HFF-Myc (cell line): ENCODE measurements at places on chromosomes 5 and 9.
A peak's percentile ranks its signal among the peaks of the same experiment; 100 is the strongest.

- peak; percentile 95 for DNase-seq
Observed at GRCh38 chr5:78586251-78586650, 62.3 kb downstream of the LHFPL2 start.

- no peak for DNase-seq
Observed at GRCh38 chr5:133509742-133510079, 102.6 kb downstream of the FSTL4 start.

GRCh38 chr5:143934821-143935220 is 122.9 kb downstream of the HMHB1 start:
- no peak for DNase-seq

DNA sequence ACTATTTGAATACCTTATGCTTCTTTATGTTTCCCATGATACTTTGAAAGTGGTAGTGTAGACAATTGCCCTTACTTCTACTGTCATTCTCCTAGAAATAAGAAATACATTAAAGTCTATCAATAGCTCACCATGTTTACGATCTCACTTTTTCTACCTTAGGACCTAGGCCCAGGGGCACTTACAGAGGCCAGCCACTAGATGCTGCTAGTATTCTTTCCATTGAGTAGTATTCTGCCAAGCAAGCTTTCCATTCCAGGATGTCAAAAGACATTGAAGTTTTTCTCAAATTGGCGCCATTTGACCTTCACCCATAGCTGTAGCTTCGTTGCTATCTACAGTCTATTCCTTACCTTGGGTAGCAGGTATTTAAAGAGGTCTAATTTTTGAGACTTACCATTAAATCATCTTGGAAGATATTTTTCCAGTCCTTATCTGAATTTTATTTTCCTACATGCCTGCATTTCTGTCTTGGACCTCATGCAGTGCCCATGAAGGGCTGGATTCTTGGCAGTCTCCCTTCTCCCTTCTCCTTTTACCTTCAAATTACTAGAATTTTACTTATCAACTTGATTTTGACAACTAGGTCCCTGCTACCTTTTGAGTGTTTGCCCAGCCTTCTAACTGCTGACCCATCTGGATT is 246.0 kb upstream of the NUDT12 start:
- peak; percentile 24 for DNase-seq

DNA sequence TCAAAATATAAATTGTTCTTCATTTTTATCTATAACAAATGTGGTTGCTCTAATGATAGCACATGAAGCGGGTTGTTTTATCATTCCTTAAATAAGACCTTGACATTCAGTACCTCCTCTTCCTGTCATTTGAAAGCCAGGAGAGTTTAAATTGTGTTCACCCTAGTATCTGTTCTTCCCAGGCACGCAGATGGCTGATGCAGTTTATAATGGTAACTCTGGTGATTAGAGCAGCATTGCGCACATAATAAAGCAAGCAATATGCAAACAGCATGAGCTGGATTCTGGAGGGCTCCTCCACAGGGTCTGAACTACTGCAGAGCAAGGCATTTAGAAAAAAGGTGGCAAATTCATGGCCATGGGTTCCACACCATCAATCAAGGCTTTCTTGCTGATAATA is 307.8 kb downstream of the ENC1 start:
- DNase-seq, result no peak

GRCh38 chr9:80701061-80701460 is 988.3 kb downstream of the TLE1 start:
- no peak for DNase-seq

GRCh38 chr5:59616413-59616812 is 277.1 kb downstream of the PDE4D start:
- DNase-seq, result no peak

DNA sequence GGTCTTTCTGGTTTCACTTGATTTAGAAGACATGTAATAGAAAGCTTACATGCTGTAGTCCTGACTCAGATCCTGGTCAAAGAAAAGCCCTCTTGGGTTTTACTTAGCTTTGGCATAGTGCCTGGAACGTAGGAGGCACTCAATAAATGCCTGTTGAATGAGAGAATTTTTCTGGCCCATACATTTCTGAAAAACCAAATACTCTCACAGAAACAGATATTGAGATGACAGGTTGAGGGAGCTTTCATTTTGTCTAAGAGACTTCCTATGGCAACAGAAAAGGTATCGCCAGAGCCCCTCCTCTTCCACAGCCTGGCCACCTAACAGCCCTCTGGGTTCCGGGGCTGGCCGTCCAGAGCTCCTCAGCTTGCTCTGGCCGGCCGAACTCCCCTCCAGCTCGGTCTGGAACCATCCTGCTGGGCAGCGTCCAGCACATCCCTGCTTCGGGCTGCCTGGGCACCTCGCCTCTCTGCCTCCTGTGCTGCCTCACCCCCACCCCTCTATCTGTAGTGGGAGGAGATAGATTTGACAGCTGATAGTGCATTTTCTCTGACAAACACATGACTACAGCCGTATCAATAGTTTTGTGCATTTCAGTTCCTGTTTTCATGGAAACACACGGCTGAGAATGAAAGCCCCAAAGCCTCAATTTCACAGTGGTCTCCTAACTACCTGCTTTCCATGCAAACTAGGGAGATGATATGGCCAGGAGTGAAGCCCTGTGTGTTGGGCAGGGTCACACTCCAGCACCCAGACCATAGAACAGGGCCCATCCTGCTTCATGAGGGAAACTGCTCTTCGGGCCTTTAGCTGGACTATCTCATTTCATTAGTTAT is 1.1 kb downstream of the IL4 start:
- peak; percentile 80 for DNase-seq

GRCh38 chr9:81595887-81596543 is 93.3 kb downstream of the TLE1 start:
- no peak for DNase-seq

GRCh38 chr9:113026200-113026599 is 14.2 kb upstream of the ZNF883 start:
- no peak for DNase-seq

DNA sequence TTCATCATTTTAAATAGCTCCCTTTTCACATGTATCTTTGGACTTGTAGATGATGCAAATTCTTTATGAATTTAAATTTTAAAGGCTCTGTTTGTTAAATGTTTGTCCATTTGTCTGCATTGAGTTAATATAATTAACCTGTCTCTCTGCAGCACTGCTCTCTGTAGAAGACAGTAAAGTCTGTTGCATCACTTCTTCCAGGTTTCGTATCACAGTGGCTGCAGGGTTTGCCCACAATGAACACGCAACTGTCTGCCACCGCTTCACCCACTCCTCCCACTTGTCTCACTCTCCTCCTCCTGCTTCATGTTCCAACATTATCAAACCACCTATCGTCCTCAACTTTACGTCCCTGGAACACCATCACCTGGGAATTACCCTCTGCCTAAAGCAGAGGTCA is 231.3 kb upstream of the SLC30A5 start:
- no peak for DNase-seq

DNA sequence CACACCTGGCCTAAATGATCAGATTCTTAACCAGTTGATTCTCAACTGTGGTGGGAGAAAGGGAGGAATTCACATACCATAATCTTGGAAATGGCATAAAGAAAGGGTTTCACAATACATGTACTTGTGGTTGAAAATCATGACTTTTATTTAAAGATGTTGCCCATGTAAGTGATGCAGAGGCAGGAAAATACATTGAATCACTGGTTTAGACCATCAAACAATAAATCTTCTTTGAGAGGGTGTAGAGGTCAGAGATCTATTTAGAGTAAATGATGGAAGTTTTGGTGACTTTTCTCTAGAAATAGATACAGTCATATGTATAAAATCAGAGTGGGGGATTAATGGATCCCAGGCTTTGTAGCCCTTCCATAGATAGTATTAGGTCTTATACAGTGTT is 15.4 kb downstream of the NDUFS4 start:
- DNase-seq, result no peak

- DNase-seq, result no peak
Observed at GRCh38 chr5:138538943-138539627, 4.0 kb downstream of the ETF1 start.

DNA sequence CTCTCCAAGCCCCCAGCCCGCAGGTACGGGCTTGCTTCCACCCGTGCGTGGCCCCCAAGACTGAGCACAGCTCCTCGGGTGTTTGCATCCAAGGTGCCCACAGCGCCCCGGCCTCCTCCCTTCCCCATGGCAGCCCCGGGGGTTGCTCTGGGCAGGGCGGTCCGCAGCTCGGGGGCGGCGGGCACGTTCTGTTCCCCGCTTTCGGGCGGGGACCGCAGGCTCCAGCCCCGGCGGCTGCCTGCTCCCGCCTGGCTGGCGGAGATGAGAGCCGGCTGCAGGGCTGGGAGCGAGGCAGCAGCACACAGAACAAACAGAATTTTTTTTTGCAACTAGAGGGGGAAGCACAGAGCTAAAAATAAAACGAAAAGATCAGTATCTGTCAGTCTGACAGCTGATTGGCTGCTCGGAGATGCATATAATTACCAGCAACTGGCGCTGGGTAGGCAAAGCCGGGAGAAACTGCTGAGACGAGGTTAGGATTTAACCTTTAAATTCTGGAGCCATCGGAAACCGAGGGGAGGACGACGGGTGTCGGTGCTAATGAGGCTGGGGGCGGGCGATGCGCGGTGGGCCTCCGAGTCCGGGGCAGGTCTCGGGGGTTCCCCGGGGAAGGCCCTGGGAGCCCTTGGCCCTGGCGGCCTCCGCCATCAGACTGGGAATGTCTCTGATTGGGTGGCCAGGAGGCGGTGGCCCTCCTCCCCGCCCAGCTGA is 142.7 kb upstream of the IER5L start:
- peak; percentile 72 for DNase-seq

GRCh38 chr5:76401801-76402250 is 1.3 kb upstream of the IQGAP2 start:
- no peak for DNase-seq
